Activated CD4-positive, alpha-beta T cell treated with anti-CD3 and anti-CD28 coated beads for 36 hours (primary cell): ENCODE measurements at places on chromosomes 16 and 17. TPM values are rescaled to one million over a fixed set of nuclear protein-coding genes. Genes with fewer than 3 reads are reported as not detected.

TBX2 gene
- total RNA-seq: not detected

TP53TG3F gene
- 0.19 TPM for total RNA-seq

GRCh38 chr17:80883831-80884735, 107.6 kb upstream of the CHMP6 start:
- H3K4me1 ChIP-seq: peaks cover 19% of the 10 kb centered on the region
- DNase-seq: no peak
- no peak overlapping the region for H3K27ac ChIP-seq
- H3K27me3 ChIP-seq: no peaks in the 10 kb centered on the region
- no peak overlapping the region for H3K4me3 ChIP-seq
- H3K36me3 ChIP-seq: peaks cover 58% of the 10 kb centered on the region

DNA sequence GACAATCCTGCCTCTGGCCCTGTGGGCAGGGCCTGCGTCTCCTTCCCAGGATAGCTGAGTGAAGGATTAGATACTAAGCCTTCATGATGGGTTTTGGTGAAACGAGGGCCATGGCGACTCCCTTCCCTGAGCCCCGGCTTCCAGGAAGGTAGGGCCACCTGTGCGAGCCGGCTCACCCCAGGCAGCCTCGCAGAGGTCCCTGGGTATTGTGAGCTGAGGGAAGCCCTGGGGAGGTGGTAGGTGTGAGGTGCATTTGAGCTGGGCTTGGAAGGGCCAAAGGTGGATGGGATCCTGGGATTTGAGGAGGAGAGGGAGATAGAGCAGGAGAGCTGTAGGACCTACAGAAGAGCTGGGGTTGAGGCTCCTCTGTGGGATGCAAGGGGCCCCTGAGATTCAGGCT, 6.5 kb upstream of the P2RX1 start:
- no peak overlapping the region for H3K4me3 ChIP-seq
- H3K4me1 ChIP-seq: no peaks in the 10 kb centered on the region
- H3K27me3 ChIP-seq: no peaks in the 10 kb centered on the region
- H3K27ac ChIP-seq: no peak overlapping the region

DNA sequence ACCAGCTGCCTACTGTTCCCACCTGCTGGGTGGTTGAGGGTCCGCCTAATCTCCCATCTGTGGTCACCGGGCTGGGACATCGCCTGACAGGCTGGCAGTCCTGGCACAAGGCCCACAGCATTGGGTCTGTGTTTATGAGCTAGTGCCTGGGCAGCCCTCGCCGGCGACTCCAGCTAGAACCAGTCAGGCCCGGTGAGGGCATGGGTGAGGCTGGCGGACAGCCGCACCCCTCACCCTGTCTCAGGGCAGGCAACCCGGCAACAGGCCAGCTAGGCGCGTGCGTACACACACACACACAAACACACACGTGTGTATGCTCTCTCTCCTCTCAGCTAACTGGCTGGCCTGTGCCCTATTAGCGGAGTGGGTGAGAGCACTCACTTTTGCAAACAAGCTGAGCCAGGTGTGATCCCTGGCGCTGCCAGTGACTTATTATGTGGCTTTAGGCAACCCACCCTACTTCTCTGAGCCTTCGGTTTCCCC, 10.4 kb downstream of the HSD11B2 start:
- no peak overlapping the region for H3K27ac ChIP-seq
- no peak for DNase-seq
- no peaks in the 10 kb centered on the region for H3K36me3 ChIP-seq
- no peaks in the 10 kb centered on the region for H3K27me3 ChIP-seq
- peaks cover 3% of the 10 kb centered on the region for H3K4me1 ChIP-seq
